ENCODE measurements at places on chromosomes 16 and 17. TPM values are rescaled to one million over a fixed set of nuclear protein-coding genes. Genes with fewer than 3 reads are reported as not detected.

NPIPA2 gene
- polyA plus RNA-seq: 1.6 TPM

SDR42E1 gene
- polyA plus RNA-seq: 1.0 TPM

NME2 gene
- 802 TPM for polyA plus RNA-seq

RAP1GAP2 gene
- 0.99 TPM for polyA plus RNA-seq

DNA sequence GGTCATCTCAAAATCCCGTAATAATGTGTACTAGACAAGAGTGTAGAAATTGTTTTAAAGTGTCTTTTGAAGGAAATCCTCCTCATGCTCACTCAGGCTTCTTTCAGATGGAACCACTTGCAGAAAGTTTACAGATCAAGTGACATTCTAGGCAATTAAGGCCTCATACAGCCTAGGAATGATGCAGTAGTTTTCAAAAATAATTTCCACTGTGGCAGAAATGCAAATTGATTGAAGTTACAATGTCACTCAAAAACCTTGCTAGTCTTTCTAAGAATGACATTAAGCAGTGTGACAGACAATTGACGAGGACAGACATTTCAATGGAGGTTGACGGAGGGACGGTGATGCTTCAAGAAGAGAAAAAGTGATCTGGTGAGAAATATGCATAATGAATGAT is 53.5 kb upstream of the CDH8 start:
- no peak for DNase-seq

DNA sequence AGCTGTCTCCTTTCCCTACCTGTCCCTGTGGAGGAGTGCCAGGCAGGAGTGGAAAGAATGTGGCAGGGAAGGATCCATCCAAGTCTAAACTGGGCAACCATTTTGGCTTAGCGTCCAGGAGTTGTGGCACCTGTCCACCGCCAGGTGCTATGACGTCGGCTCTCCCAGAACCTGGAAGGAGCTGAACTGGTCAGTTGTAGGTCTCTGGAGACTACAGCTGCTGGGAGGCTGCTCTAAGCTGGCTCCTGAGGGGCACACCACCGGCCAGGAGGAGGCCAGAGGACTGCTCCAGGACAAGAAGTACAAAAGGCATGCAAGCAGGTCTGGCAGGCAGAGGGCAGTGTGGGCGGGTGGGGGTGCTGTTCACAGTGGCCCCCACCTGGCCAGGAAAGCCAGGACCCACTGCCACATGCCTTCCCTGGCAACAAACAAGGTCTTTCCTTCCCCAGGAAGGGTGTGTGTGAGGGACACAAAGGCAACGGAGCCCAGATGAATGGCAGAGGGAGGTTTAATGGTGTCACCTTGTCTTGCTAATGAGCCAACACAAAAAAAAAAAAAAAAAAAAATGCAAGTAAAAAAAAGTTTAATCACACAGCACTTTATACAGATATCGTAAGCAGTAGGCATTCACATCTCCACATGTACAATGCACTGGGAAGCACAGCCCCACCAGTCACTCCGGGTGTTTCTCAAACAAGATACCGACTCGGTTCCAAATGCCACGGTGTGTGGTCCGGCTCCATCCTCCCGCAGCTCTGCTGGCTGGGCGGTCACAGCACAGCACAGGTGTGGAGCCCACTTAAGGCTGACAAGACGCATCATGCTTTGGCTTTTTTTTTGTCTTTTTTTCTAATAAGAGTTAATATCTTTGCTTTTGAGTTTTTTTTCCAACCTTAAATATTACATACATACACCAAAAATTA is 4.8 kb downstream of the SPHK1 start:
- no peak for DNase-seq

- no peak for DNase-seq
Measured at GRCh38 chr17:339193-340061, 13.2 kb downstream of the RPH3AL start.

- no peak for DNase-seq
Measured at GRCh38 chr17:58267347-58268324, 13.1 kb downstream of the MPO start.

DNA sequence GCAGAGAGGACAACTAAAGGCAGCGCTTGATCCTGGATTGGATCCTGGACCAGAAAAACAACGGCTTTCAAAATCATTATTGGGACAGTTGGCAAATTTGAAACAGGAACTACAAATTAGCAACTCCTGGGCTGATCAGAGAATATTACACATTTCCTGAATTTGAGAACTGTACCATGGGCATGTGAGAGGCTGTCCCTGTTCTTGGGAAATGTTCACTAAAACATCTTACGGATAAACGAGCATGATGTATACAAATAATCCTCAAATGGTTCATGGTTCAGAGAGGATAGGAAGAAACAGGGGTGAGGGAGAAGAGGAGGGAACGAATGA is 2.3 kb upstream of the ITGAE start:
- DNase-seq: no peak

All from fibroblast of lung (primary cell).